Activated CD8-positive, alpha-beta memory T cell treated with anti-CD3 and anti-CD28 coated beads for 4 hours (primary cell): ENCODE measurements at places on chromosomes 7 and 10.
A peak's percentile ranks its signal among the peaks of the same experiment; 100 is the strongest.

GRCh38 chr7:50812841-50813475 lies 30.3 kb upstream of the GRB10 start:
- no peak for DNase-seq

- no peak for DNase-seq
These were observed 119.1 kb downstream of the TFEC start for GRCh38 chr7:115911465-115911864.

DNA sequence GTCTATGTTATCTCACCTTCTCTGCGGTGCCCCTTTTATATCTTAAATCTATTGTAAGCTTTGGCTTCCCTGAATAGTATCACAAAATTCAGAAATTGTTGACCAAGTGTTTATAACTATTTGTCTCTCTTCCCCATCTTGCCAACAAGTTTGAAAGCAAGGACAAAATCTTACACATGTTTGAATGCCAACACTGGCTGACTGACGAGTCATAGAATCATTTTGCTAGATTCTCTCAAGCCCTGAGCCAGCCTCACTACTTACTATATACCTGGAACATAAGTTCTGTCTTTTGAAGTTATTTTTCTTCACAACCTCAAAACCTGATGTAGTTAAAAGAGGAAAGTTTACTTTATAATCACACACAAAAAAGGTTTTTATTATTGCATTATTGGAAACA lies 700.7 kb downstream of the PHTF2 start:
- no peak for DNase-seq

DNA sequence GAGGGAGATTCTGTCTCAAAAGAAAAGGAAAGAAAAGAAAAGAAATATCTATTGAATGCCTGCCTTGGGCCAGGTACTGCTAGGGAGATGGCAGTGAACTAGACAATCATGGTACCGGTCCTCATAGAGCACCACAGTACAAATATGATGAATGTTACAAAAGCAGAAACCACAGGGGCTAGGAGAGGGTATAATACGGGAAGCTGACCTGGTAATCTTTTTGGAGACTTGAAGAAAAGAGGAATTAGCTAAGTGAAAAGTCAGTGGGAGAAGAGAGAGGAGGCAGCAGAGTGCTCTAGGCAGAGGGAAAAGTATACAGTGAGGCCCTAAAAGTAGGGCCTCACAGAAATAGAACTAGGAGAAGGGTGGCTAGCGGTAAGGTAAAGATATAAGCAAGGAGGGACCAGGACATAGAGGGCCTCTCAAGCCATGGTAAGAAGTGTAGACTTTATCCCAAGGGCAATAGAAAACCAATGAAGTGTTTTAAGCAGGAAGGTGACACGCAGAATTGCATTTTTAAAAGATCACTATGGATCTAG lies 42.8 kb upstream of the WNT8B start:
- no peak for DNase-seq

GRCh38 chr10:49594594-49594993 lies 15.5 kb upstream of the SLC18A3 start:
- no peak for DNase-seq

DNA sequence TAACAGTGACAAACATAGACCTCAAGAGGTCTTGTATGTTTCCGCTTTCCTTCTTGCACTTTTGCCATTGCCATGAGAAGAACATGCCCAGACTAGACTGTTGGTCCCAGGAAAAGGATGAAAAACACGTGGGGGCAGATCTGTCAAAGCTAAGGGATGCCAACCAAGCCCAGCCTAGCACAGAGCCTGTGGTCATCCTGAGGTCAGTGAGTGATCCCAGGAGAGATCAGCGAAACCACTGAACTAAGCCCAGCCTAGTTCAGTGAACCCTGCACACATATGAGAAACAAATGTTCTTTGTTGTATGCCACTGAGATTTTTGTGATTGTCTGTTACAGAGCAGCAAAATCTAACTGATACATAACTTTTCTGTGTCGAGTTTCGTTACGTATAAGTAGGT lies 718.8 kb downstream of the MAGI2 start:
- no peak for DNase-seq

DNA sequence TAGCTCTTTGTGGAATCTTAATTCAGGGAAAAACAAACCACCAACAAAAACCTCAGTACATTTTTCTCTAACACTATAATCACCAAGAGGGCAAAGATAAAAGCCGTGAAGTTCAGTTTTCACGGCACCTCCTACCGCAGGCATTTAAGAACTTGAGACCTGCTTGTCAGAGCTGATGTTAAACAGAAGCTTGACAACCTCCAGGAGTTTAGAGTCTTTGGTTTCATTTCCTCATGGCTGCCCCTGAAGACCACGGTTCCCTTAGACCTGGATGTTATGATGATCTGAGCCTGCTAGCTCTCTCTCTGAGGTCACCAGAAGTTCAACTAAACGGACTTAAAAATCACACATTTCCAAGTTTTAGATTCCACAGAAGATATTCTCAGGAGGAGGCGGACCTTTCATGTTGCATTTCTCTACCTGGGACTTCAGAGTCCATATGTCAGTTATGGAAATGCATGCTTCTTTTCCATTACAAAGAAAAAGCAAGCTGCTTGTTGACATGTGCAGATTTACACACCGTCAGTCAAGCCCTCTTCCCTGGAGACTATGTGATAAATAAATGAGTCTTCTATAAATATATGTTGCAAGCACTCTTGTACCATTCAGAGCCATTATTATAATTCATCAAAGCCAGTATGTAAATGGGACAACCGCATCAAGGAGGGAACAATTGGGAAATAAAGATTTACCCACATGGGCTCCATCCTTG lies 258.0 kb downstream of the GFRA1 start:
- DNase-seq: no peak

DNA sequence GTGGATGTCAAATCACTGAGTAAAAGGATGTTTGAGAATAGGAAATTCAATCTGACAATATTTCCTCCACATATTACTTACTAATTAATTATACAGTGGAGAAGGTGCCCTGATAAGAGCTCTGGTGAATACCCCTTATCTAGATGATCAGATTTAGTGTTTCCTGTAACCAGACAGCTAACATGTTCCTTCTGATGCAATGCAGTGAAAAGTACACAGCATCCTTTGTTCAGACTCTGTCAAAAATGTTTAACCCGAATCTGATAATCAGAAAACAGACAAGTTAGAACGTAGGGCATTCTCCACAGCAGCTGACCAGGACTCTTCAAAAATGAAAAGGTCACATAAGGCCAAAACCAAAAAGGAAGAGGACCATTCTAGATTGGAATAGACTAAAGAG lies 46.2 kb downstream of the WDR11 start:
- DNase-seq: no peak

DNA sequence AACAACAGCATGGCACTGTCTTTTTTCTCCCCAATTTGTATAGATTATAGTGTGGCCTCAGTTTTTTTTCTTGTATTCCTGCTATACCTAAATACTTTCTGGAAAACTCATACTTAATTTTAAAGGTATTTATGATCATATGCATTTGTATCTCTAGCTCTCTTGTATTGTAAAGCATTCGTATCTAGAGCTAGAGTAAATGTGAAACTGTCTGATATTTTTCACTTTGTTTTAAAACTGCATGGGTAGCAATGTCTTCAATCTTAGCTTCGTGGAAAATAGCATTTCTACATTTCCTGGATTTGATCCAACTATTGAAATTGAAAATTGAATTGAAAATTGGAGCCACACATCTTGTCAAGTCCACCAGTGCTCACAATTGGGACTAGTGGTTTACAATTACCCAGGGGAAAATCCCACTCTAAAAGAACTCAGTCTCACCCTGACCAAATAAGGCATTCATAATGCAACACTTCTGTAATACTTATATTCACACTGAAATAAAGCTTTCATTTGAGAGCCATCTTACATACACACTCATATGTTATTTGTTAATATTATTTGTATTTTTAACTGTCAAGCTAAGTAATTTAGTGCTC lies 51.3 kb upstream of the KLF6 start:
- DNase-seq: no peak

- DNase-seq: no peak
These were observed 79.0 kb upstream of the TMEM168 start for GRCh38 chr7:112869111-112869774.

DNA sequence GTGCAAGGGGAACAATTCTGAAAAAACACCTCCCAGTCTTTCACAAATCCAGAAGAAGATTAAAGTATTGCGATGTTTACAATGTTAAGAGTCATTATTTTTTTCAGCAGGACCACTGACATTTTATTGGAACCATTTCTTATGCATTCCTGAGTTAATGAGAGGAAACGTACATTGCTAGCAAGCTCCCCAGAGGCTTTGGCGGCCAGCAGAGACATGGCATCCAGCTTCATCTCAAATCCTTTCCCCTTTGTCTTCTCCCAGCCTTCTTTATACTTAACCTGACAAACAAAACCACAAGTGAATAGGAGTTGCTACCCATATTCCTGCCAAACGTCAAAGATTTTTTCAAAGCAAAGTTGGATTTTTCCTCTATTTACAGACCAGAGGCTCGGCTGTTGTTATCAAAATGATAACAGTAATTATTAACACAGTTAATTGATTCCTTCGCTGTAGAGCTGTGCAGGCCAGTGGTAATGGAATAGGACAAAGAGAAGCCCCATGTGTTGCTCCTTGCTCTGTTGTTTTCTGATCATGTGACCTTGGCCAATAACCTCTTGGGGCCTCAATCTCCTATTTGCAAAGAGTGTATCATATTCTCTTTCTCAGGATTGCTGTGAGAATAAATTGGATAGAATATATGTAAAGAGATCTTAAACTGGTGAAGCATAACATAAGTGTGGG lies 32.0 kb downstream of the NRAP start:
- DNase-seq: no peak

GRCh38 chr7:28217143-28217542 lies 36.5 kb upstream of the JAZF1 start:
- no peak for DNase-seq

- DNase-seq: no peak
These were observed 37.6 kb downstream of the GET4 start for GRCh38 chr7:913736-914520.

DNA sequence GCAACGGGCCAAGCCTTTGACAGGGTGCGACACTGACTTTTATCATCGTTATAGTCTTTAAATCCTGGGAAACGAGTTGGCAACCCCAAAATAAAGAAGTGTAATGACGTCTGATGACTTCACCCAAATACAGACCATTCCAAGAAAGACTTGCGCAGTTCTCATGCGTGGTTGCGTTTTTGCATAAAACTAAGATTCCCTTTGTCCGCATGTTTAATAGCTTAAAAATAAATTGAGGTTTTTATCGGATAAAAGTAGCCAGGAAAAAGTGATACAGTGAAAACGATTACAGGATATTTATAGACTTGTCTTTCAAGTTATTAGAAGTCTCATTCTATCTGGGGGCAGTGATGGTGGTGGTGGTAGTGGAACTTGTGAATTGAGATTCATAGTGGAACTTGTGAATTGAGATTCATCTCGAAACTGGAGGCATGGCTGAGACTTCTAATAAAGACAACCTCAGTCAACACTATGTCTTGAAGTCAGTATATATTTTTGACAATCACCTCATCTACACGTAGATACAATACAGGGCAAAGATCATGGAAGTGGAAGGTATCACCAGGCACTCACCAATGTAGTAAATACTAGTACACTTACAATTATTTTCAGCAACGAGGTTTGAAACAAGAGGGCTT lies 1.2 kb upstream of the NAMPT start:
- DNase-seq: peak; percentile 2

GRCh38 chr7:93178213-93178612 lies 30.0 kb upstream of the SAMD9L start:
- no peak for DNase-seq

DNA sequence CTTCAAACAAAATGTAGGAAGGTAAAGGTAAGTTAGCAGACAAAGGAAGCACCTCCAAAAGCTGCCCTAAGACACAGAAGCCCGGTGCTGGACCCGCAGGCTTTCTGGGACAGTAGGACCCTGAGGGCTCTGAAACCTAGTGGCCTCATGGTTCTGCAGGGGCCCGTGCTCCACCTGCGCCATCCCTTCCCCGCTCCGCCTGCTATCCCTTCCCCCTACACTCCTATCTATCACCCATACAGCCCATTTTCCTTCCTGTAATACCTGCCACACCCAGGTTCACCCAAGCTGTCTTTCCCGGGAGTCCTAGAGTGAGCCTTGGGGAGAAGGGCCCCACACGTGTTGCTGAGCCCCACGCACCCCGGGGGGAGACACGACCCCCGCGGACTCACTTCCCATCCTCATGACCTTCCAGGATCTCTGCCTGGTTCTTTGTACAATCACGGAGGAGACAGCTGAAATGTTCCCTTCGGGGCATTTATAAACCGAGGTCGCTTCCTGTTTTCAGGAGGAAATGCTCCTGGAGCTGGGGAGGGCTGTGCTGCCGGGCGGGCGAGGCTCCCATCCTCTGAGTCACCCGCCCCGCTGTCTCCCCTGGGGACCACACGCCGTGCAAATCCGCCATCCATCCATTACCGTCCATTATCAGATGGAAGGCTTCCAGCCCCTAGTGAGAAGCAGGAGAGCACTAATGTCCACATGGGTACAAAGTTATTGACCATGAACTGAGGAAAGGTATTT lies 251.7 kb upstream of the PITRM1 start:
- DNase-seq: no peak

DNA sequence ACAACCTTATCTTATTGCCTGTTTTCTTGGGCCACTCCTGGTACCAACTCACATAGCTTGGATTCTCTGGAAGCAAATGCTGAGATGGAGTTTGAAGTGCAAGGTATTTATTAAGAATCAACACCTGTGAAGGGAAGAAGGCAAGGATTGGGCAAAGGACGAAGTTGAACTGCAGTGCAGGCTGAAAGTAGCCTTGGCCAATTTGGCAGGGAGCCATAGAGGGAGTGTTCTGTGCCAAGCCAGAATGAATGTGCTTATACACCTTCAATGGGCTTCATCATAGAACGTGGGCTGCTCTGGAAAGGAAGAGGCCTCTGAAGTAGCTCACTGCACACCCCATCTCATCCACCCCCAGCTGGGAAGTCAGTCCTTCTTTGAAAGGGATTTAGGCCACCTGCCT lies 79.8 kb upstream of the IFRD1 start:
- no peak for DNase-seq

DNA sequence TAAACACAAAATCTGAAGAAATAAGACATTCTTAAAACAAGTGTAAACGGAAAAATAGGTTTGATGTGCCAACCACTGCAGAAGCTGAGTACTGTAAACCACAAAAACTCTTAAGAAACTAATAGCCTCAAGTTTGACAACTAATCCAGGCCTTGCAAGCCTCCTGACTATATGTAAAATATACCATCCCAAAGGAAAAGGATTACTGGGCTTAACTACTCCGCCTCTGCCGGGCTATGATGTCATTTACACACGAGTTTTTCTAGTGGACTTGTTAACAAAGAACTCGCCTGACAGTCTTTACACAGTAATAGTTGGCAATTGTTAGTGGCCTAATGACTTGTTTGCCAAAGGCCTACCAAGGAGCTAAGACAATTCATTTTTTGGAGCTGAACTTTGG lies 2.1 kb downstream of the KIF5B start:
- no peak for DNase-seq

GRCh38 chr7:30278376-30278775 lies 6.0 kb upstream of the ZNRF2 start:
- no peak for DNase-seq

DNA sequence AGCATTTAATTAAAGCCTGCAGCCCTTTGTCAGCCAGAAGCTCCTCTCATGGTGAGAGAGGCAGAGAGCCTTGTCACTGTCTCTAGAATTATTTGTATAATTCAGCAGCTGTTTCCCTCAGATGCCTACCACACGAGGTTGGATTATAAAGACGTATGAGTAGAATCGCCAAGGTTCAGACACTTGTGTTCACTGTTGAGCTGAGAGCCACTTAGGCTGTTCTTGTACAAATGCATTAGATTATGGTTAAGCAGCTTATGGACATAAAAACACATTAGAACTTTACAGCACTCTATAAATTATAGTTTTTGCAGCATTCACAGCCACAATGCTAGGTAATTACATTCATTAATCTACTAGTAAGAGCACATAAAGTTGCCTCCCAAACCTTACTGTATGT lies 282.6 kb downstream of the AUTS2 start:
- no peak for DNase-seq
